ENCODE measurements at places on chromosomes 12 and 14.
A peak's percentile ranks its signal among the peaks of the same experiment; 100 is the strongest.

GRCh38 chr14:89374908-89375307 lies 42.1 kb downstream of the FOXN3 start:
- DNase-seq, result no peak

DNA sequence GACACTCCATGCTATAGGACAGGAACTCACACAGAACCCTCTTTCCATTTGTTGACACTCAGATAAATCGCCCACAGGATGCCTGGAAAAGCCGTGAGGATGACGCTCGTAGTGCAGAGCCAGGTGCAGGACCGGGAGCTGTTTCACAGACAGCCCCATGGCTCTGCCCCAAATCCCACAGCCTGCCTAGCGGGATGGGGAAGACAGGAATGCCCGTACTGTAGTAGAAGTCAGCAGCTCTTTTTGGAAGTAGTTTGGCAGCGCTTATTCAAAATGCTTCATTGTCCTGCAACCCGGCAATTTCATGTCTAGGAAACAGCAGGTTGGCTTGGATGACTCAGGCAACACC lies 41.6 kb downstream of the JAG2 start:
- DNase-seq, result no peak

DNA sequence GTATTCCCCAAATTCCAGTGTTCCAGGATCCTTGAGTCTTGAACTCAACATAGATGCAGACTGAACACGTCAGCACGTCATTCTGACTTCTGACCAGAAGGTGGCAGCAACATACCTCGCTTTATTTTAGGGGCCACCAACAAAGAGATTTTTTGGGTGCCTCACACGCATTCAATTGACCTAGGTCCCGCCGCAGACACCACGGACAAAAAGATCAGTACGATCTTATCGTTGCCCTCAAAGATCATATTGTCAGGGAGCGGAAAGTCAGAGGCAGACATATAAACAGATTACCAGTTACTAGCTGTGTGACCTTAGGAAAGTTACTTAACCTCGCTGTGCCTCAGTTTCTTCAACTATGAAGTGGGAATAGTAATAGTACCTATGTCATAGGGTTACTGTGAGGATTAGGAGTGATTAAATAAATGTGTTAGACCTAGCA lies 6.5 kb upstream of the PRPH start:
- DNase-seq, result peak; percentile 73

- DNase-seq, result no peak
Observed at GRCh38 chr12:92912672-92913071, 16.4 kb downstream of the EEA1 start.

DNA sequence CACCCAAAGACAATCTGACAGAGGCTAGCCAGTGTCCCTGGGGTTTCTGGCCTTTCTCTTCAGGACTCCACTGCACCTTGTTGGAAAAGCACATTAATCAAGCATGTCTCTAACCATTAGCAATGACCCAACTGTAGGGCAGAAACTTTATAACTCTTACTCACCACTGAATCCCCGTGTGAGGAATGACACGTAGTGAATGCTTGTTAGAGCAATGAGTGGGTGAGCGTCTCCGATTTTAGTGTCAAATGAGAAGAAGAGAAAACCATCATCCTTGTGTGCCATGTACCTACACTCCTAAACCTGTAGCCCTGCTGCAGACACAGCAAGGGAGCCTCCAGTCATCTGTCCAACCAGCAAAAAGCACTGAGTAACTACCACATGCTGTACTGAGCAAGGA lies 56.5 kb upstream of the GPR68 start:
- no peak for DNase-seq

- DNase-seq, result no peak
Observed at GRCh38 chr14:99312106-99312505, 40.1 kb upstream of the BCL11B start.

DNA sequence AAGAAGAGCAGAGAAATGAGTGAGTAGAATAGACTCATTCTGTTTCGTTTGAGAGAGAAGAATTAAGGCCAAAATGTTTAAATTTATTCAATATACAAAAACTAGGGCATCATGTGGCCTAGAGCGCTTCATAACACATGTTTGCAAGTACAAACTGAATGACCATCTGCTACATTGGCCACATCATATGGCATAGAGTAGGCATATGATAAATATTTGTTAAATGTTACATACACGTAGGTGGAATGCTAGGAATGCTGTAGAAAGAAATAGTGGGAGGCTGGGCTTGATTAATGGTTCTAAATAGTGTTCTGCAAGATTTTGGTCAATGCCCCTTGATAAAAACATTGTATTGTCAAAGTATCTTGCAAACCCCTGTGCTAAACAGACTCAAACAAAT lies 10.8 kb downstream of the MGP start:
- no peak for DNase-seq

DNA sequence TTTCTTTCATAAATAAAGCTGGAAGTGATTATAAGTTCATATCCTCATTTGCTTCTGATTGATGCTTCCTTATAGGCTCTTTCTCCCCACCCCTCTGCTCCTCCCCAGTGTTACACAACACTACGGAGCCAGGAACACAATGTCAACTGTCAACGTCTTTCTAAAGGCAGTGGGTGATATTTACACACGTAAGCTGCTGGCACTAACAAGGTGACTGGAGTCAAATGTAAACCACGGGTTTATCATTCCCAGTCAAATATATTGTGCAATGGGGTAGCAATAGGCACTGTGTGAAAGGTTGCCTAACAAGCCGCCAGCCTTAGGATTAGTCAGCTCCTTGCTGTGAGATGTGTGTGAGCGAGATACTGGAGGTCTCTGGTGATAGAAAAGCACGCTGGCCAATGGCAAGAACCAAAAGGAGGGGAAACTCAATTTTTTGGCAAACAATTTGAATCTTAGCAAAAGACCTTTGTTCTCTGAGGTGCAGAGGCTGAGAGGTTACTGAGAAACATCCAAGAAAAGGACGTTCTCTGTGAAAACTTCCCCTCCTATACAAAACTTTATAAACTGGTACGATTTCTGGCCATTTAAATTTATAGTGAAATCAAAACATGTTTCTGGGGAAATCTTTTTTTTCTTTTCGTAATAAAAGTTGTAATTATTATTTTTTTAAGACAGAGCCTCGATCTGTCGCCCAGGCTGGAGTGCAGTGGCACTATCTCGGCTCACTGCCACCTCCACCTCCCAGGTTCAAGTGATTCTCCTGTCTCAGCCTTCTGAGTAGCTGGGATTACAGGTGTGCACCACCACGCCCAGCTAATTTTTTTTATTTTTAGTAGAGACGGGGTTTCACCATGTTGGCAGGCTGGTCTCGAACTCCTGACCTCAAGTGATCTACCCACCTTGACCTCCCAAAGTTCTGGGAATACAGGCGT lies 22.3 kb upstream of the HECTD1 start:
- peak; percentile 81 for DNase-seq

GRCh38 chr14:72869407-72870329 lies 24.2 kb downstream of the DPF3 start:
- DNase-seq, result peak; percentile 13

GRCh38 chr12:119772431-119772830 lies 104.5 kb downstream of the PRKAB1 start:
- DNase-seq, result no peak
